ENCODE measurements at places on chromosomes 6 and 20.

DNA sequence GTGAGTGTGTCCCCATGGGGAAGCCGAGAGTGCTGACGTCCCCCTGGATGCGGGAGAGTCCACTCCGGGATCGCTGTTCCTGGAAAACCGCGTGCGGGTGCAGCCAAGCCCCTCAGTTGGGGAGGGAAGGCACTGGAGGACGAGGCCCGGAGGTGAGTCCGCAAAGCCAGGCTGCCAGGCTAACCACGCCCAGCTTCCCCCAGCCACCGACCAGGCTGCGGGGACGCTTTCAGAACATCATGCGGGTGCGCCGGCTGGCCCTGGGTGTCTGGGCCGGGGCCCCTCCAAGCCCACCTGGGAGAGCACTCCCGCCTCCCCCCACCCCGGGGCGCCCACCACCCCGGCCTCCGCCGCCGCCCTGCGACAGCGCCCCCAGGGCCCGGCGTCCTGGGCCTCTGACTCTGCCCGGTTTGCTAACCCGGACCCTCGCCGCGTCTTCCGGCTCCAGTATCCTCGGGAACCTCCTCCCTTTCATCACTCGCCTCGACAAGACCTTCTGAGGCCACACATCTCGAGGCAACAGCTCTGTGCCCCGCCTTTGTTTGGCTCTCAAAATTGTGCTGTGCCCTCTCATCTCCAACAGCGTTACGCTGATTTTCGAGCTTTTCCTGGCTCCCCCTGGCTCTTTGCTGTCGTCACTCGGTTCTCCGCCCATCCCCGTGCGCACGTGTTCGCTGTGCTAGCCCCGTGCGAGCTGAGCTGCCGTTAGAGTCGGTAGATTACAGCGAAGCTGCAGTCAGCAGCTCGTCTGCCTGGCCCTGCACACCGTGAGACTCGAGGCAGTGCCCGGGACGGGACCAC is 47.1 kb upstream of the ENTPD6 start:
- DNase-seq, result peak; percentile 55

- no peak for DNase-seq
These were observed 15.2 kb downstream of the TAF4 start for GRCh38 chr20:62050166-62051120.

- DNase-seq, result no peak
These were observed 90.9 kb downstream of the CAP2 start for GRCh38 chr6:17484201-17484849.

DNA sequence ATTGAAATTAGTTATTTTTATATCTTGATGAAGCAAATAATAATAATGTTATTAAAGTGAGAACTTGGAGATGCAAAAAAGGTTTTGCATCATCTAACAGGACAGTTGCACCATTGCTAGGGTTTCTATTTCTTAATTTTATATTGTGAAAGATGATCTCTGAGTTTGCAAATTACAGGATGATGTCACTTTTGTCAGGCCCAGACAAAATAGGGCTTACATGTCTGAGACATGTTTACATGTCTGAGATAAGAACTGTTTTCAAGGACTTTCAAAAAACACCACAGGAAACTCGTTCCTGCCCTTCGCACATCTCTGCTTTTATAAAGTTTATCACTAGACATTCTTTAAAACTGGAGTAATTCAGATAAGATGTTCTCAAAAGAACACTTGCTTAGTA is 1075.8 kb upstream of the MANEA start:
- DNase-seq, result peak; percentile 49

DNA sequence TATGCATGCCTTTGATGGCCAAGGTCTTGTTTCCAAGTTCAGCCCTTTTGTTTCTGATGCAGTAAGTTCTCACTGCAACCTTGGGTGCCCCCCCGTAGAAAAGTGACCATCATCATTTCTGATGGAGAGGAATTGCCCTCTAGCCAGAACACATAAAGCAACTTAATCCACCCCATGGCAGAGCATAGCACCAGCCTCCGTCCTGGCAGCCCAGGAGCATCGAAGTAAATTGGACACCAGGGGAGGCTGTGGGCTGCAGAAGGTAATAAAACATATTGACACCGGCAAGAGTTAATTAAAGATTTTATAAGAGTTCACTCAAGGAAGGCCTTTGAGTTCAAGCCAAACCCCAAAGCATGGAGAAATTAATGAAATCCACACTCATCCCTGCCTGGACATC is 39.2 kb upstream of the CST7 start:
- DNase-seq, result no peak

- no peak for DNase-seq
These were observed 43.8 kb upstream of the CST5 start for GRCh38 chr20:23923311-23923710.

DNA sequence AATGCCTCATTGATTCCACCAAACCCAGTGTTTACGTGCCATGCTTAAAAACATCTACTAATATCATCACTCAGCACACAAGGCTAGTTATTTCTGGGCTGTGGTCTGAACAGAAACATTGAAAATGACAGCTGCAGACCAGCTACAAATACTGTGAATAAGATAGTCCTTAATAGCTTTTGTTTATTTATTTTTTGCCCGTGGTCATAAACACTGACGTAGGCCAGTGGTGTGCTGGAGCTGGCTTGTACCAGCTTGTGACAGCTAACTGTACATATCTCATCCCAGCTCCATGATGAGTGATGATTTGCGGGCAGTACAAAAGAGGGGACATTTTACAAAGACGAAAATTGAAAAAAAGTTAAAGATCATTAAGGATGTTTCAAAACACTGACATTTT is 1057.0 kb downstream of the EPHA7 start:
- DNase-seq, result no peak

DNA sequence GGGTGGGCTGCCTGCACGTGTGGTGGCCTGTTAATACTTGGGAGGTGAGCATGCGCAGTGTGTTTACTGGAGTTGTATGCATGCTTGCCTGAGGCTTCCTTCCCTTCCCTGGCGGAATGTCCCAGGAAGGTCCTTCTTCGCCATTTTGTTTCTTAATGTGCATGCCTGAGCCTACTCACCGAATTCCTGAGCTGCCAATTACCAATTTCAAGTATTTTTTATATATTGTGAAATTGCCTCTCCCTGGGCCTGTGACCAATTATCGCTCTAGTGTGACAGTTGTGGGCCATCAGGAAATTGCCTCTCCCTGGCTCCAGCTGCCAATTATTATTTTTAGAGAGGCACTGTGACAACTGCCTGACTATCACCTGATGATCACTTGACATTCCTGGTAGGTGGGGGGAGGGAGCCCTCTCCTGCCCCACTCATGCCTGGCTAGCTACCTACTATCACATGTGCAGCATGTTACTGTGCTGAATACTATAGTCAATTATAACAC is 70.0 kb downstream of the FAM50B start:
- DNase-seq, result peak; percentile 75

DNA sequence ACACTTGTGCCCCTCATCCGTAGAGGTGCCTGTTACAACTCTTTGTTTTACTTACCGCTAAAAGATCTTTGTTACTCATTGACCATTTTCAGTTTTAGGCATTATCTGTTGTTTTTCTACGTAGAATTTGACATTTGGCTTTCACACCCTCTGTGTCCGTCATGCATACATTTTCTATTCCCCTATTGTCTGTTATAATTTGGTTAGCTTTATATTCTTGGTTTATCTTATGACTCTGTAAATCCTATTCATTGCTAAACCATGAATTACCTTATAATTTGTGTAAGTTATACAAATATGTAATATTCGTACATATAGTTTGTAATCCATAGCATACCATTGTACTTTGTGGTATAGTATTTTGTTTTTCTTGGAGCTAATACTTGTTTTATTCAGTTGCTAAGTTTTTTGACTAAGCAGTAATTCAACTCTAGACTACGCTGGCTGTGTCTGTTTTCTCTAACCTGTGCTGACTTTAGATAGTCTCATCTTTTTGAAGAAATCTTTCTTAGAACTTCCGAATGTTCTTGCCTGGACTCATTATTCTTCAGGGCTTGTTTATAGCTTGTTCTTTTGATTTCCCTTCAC is 21.8 kb downstream of the CDC5L start:
- DNase-seq, result no peak

DNA sequence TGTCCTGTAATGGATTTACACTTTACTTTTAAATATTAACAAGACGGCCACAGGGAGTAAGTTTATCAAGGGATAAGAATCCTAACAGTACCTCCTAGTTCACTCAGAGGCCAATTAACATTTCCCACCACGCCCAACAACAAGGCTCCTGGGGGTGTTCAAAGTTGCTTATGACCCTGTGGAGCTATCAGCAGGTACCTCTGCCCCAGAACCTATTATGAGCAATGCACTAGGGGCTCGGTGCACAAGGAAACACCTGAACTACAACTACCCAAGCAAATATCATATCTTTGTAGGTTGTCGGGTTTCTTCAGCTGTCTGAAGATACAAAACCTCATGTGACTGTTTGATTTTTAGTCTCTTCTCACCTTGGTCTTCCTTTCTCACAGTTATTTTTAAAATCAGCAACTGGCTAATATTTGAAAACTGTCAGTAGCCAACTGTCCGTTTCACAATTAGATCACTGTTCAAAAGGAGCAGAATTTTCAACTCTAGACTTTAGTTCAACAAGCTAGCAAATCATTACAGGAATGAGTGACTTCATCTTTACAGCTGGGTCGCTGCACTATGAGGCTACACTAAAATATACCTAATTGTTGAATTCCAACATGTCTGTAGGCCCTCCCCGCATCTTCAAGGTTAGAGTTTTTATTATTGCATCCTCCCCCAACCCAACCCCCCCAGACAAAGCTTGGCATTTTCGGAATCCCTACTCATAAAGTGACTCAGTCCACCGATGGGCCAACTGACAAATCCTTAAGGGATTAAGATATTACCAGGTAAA is 38.1 kb downstream of the B4GALT5 start:
- DNase-seq, result peak; percentile 49

- DNase-seq, result no peak
These were observed 898 bp downstream of the XRN2 start for GRCh38 chr20:21303872-21304586.

- DNase-seq, result no peak
These were observed 30.7 kb downstream of the FGD2 start for GRCh38 chr6:37036146-37036545.

DNA sequence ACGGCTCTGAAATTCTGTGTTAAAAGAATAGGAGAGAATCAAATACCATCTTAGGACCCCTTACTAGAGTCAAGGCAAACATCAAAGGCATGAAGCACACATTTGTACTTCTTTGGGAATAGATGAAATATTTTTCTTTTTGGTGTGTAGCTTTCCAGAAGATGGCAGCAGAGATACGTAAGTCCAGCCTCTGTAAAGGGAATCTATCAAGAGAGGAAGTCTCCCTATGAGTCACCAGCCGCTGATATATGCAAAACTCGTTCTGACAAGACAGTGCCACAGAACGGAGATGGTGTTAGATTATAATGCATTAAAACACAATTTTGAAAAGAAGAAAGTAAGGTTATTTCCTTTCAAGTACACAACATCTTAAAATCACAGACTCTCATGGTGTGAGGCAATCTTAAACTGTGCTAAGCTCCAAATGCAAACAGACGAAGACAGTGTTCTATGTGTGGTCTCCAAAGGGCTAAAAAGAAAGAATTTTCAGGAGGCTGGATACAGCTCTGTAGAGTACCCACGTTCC is 120.0 kb upstream of the AGPAT4 start:
- DNase-seq, result peak; percentile 93

GRCh38 chr6:131597446-131597845 is 24.4 kb downstream of the ARG1 start:
- DNase-seq, result peak; percentile 4

GRCh38 chr6:81895511-81896185 is 143.2 kb upstream of the TENT5A start:
- peak; percentile 95 for DNase-seq

DNA sequence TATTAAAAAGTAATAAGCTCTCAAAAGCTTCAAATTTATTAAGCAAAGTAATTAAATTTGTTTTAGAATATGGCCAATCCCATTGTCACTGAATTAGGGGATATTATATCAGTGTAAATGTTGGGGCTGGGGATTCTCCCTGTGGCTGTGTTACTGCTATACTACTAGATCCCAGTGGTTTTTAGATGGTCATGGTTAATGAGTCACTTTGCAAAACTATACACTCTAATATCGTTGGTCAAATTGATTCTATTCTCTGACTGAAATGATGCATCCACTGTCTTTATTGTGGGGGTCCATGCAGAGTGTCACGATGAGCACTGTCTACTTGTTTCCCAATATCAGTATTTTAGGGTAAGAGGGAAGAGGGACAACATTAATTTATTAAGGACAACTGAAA is 336.9 kb upstream of the PREP start:
- no peak for DNase-seq

GRCh38 chr6:114119056-114119455 is 148.1 kb upstream of the HDAC2 start:
- no peak for DNase-seq

DNA sequence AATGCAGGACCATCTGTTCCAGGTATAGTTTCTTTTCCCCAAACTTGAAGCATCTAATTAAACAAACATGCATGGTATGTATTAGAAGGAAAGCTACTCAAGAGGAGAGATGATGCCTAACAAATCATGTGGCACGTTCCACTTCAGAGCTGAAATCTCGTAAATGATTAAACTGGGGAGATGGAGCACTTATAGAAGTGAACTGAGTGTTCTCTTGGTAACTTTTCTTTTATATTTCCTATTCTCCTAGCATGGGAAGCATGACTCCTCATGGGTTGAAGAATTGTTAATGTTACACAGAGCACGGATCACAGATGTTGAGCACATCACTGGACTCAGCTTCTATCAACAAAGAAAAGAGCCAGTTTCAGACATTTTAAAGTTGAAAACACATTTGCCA is 61.1 kb downstream of the CCN2 start:
- DNase-seq, result no peak

DNA sequence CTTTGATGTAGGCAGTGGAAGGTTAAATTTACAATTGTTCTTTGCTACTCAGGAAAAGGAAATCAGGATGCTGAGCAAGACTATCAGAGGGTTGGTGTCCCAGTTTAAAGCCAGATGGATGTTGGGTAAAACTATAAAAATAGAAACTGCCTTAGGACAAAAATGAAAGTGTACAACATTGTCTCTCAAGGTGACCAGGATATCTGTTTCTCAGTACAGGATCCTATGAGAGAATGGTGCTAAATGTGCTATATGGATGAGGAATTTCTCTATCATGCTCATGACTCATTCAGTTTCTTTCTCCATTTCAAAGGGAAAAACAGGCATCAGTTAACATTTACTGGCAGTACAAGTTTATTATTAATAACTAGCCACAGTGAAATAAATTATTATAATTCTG is 534.2 kb upstream of the GJE1 start:
- peak; percentile 67 for DNase-seq

- no peak for DNase-seq
These were observed 250.4 kb downstream of the GMPR start for GRCh38 chr6:16488813-16489212.

GRCh38 chr6:161273752-161274487 is at the start of gene AGPAT4:
TSS of gene AGPAT4 (minus strand) at chr6:161274061. CDS start at chr6:161232213, 41,848 bp downstream.
- peak; percentile 98 for DNase-seq

All from iris pigment epithelial cell (primary cell).